ENCODE measurements at places on chromosomes 6 and 20.
A peak's percentile ranks its signal among the peaks of the same experiment; 100 is the strongest.

GRCh38 chr20:37726971-37727956, 33.4 kb downstream of the CTNNBL1 start:
- no peak for DNase-seq

DNA sequence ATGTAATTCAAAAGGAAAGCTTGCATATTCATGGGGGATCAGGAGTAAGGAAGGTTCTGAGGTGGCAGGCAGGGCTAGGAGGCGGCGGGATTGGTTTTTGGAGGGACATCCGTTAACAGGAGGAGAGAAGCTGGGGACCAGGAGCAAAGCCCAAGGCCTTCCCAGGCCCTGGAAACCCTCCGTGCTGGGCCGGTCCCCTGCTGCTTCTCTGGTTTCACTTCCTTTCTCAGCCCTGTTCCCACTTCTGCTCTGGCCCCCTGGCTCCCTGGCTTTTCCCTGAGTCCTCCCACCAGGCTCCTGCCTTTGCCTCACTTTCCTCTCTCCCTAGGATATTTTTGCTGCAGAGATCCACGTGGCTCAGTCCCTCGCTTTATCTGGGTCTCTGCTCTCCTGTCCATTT, 26.4 kb upstream of the SALL4 start:
- DNase-seq: no peak

- DNase-seq: no peak
Measured at GRCh38 chr6:137176729-137177128, 3.3 kb upstream of the IL22RA2 start.

DNA sequence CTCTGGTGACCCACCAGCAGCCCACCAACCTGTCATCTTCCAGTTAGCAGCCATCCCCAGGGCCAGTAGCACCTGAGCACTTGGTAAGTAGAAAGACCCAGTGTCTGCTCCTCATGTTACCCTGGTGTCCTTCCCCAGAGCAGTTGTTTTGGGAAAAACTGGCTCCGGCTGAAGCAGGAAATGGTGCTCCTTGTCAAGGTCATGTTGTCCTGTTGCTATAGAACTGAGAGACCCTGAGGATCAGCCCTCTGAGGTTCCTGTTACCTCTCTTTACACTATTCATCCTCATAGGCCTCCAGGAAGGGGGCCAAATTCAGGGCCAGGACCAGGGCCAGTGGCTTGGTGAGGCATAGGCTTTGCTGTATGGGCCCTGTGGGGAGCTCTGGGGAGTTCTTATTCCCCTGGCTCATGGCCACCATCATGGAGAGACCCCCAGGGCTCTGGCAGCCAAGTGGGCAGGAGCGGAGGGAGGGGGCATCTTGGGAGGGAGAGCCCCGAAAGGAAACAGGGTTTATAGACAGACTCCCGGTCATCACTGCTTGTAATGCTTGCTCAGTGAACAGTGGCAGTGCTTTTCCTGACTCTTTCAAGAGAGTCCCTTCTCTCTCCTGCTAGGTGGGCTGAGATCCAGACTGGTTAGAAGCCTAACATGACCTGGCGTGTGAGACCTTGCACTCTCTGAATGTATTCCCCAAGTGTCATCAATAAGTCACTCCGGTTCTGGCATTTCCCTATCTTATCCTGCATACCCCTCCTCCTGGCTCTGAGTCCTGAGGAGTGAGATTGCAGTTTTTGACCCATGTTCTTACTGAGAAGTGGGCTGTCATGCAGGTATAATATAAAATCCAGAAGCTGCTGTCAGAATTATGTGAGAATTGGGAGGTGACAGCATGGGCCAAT, 50.7 kb downstream of the PPARD start:
- DNase-seq: no peak

- DNase-seq: no peak
Measured at GRCh38 chr6:53529324-53530036, 15.4 kb downstream of the GCLC start.

- DNase-seq: no peak
Measured at GRCh38 chr6:137811121-137811915, 55.7 kb upstream of the TNFAIP3 start.

GRCh38 chr20:4476903-4477500, 244.7 kb upstream of the PRND start:
- DNase-seq: no peak

- peak; percentile 11 for DNase-seq
Measured at GRCh38 chr6:100664274-100665040, 199.7 kb upstream of the SIM1 start.

DNA sequence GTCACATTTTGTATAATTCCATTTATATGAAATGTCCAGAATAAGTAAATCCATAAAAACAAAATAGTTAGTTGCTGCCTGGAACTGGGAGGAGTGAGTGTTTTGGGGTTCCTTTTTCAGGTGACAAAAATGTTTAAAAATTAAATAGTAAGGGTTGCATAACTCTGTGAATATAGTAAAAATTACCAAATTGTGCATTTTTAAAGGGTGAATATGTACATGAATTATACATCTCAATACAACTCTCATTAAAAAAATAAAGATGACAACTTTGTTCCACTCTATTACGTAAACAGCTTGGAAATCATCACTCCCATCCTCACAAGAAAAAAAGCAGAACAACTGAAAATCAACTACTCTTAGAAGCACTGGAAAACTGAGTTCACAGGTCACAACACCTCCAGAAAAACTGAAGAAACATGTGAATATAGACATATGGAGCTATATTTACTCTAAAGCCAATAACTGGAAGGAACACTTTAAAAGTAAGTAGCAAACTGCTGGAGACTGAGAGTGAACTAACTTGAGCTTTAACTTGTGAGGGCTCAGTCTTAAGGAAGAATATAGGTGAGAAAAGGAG, 40.0 kb downstream of the RANBP9 start:
- DNase-seq: no peak

DNA sequence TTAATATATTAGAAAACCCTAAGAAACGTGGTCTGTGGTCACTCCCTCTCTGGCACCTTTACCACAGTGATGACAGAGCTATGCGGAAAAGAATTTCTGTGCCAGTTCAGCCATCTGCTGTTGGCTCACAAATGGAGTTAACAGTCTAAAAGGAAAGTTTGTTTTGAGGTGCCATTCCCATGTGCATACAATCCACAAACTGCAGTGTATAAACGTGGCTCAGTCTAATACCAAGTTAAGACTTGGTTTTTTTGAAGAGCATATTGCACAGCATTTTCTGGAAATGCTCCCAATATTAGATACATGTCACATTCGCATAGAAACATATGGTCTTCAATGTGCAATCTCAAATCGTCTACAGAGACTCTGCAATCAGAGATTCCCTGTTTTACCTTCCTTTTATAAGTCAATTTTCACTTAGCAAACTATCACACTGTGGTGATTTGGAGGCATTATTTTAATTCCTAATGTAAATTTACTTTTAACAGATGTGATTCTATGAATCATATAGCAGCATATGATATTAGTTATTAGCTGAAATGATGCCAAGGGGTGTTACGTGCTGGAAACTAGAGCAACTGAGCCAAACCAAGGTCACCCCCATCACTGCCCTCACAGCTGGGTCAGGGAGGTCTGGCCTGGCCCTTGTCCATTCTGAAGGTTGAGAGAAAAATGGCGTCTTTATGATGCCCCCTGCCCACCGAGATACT, 383.5 kb downstream of the PRKN start:
- peak; percentile 65 for DNase-seq

- no peak for DNase-seq
Measured at GRCh38 chr6:127844529-127844928, 56.3 kb downstream of the THEMIS start.

DNA sequence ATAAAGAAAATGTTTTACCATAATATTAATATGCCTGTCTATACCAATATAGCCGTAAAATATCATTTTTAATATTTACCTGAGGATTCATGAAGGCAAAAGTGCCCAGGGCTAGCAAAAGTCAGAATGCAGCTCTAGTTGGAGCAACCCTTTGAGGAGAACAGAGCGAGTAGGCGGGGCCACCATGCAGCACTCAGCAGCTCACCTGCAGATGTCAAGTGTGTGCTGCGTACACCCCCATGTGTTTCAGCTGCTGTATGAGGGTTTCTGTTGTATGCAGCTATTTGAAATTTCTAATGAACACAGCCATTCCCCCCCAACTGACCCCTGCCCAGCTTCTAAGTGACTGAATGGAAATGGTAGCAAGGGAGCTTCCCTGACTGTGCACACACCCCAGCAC, 508.0 kb downstream of the QKI start:
- DNase-seq: no peak

DNA sequence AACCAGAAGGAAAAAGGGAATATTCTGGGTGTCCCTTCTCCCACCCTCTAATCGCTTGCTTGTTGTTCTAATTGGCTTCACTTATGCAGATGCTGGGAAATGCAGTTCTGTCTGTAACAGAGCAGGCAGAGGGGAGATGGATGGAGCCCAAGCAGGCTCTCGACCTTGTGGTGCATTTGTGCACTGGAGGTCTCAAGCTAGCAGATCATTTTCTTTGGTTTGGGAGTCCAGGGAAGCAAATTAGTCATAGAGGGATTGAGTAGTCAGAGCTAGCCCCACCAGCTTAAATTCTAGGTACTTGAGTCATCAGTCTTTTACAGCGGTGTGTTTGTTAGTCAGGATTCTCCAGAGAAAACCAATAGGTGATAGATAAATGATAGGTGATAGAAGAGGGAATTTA, 234.7 kb upstream of the ECI2 start:
- DNase-seq: no peak

Measured in skin of body (tissue), 3 donors.